ENCODE measurements at places on chromosomes 4 and X. TPM values are rescaled to one million over a fixed set of nuclear protein-coding genes. Genes with fewer than 3 reads are reported as not detected.

EVC2 gene
- 4.0 TPM for total RNA-seq

BANK1 gene
- total RNA-seq, result 11.6 TPM

FAT4 gene
- total RNA-seq, result 7.3 TPM

EDA gene
- total RNA-seq, result 3.1 TPM

ASB12 gene
- not detected for total RNA-seq

FRMPD4 gene
- total RNA-seq, result not detected

SUPT20HL1 gene
- total RNA-seq, result not detected

ATP11C gene
- 20.0 TPM for total RNA-seq

SLC26A1 gene
- 0.22 TPM for total RNA-seq

CLDN2 gene
- 1.5 TPM for total RNA-seq

DNA sequence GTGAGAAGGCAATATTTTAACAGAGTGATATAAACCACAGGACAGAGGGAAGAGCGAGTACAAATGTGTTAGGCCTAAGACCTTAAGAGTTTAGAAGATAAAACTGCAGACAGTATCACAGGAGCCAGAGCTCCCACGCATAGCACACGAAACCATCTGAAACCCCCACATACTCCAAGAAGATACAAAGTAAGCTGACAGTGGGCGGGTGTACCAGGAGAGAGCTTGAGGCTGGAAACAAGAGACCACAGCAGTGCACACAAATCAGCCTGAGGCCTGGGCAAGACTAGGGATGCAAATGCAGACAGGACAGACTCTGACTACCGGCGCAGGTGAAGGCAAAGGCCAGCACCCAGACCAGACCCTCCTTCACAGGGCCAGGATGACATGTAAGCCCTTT is 54.1 kb upstream of the ARHGAP24 start:
- DNase-seq, result no peak

DNA sequence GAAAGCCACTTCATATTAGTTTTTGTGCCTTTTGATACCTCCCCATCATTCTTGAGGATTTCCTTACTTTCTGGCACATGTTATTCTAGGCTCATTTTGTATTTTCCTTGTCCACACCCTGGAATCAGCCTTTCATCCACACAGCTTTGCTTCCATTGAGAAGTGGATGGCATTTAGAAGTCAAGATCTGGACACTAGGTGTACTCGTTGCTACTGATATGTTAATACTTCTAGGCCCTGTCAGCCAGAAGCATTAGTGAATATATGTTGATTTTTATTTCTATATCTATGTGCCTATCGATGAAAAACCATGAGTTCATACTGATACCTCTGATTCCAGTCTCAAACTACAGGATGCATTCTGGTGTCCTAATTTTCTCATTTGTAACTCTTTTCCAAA is 73.2 kb downstream of the ARHGAP24 start:
- DNase-seq, result no peak

- no peak for DNase-seq
Measured at GRCh38 chr4:100977274-100977673, 370.1 kb downstream of the PPP3CA start.

DNA sequence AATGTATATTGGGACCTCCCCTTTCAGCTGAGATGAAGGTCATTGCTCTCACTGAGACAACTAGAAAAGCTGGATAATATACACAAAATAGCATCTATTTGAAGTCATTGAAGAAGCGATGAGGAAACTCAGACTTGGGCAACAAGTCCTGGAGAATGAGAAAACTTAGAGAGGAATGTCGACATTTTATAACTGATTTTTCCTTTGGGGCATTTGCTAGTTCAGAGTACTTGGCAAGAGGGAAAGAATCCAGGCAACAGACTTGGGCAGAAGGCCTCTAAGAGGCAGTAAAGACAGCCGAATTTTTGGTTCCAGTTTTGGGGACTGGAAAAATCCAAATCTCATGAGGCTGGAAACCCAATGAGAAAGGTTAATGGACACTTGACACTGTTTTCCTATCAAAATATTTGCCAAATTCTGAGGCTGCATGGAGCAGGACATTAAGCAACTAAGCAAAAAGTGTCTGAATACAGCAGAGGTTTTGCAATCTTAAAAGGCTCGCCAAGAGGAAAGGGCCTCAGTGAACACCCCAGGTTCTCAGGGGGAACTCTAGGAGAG is 21.0 kb upstream of the ANXA5 start:
- no peak for DNase-seq

GRCh38 chr4:25694466-25694865 is 38.8 kb downstream of the SLC34A2 start:
- DNase-seq, result no peak

GRCh38 chrX:12949205-12949926 is 25.5 kb upstream of the TMSB4X start:
- DNase-seq, result no peak

DNA sequence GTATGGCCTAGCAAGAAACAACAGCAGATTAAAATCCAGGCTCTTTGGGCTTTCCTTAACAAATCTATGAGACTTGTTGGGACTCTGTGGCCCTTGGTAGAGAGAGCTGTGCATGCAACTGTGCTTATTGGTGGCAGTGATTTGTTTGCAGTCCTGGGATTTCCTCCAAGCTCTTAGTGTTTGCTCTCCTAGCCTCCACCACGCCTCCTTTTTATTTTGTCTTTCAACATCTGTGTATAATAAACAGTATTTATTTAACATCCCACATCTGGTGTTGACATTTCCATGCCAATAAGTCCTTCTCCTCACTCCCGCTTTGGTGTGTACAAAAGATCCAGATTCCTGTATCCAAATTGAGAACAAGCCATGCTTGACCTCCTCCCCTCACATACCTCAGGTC is 3.1 kb downstream of the TNMD start:
- DNase-seq, result no peak

- DNase-seq, result no peak
Measured at GRCh38 chr4:2434420-2434819, 15.7 kb downstream of the CFAP99 start.

DNA sequence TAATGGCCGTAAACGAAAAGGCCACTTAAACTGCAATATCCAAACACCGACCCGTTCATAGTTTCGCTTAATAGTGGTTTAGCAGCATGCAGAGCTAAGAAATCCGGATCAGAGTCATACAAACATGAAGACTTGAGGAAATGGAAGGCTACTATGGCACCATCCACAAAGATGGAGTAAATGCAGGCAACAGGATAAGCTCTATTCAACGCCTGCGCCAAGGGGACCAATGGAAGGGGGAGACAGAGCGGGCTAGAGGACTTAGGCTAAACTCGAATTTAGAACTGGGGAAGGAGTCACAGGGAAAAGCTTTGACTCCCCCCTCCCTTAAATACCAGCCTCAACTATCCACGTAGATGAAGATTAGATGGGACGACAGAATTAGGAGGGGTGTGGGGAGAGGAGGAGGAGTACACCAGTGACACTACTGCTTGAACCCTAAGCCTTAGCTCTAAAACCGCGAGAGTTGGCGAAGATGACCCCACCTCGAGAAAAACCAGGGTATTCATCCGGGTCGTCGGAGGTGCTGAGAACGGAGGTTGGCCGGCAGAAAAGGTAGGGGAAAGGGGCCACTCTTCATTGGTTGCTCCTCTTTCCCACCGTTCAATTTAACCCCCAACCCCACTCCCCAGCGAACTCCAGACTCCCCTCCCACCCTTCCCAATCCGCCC is 3.5 kb downstream of the HUWE1 start:
- no peak for DNase-seq

DNA sequence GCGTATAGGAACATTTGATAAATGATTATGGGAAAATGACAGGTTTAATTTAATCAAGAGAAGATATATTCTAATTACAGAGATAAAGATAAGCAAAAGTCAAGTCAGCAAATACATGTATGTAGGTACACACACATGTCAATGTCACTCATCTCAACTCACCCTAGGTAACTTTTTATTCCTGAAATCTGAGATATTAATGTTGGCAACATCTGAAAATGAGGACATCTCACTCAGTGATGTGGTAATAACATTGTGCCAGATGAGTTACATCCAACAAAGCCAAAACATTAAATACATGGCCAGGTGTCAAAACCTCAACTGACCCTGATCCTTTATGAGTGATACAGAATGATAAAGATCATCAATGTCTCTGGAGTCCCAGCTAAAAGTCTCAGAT is 363.3 kb upstream of the F9 start:
- DNase-seq, result no peak

GRCh38 chr4:11042760-11043159 is 358.2 kb upstream of the CLNK start:
- DNase-seq, result no peak

GRCh38 chr4:41598580-41598979 is 60.6 kb downstream of the LIMCH1 start:
- no peak for DNase-seq

GRCh38 chr4:170610434-170610833 is 520.7 kb upstream of the AADAT start:
- no peak for DNase-seq

GRCh38 chr4:14853176-14853943 is 148.9 kb upstream of the CPEB2 start:
- no peak for DNase-seq

DNA sequence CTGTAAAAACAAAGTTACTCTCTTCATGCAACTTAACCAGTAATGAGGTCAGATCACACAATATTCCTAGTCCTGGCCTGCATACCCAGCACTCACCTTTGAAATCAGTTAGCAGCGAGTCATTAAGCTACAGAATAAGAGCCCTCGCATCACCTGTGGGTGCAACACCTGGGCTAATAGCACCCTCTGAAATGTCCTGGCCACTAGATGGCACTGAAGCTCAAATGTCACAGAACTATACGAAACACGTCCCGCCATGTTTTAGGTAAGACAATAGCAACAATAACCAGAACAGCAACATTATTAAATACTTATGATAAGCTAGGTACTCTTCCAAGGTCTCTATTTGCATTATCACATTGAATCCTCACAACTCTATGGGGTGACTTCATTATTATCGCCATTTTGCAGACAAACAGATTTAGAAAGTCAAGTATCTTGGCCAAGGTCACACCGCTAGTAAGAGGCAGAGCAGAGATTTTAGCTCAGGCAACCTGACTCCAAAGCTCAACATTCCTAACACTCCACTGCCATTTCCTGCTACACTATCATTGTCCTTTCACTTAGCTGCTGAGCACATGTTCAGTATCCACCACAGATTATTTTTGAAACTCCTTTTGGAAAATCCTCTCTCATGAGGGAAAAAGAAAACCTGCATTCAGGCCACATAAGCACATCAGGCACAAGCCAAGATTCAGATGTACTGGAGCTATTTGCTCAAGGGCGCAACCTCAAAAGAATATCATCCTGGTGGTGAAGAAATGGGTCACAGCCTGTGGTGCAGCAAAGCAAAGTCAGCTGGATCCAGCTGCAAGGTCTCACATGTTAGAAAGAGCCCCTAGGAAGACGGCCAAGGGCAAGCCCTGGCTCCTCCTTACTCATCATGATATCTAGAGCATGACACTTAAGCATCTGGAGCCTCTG is 59.5 kb upstream of the KDR start:
- DNase-seq, result no peak

- DNase-seq, result no peak
Measured at GRCh38 chr4:186642530-186642929, 81.1 kb downstream of the FAT1 start.

DNA sequence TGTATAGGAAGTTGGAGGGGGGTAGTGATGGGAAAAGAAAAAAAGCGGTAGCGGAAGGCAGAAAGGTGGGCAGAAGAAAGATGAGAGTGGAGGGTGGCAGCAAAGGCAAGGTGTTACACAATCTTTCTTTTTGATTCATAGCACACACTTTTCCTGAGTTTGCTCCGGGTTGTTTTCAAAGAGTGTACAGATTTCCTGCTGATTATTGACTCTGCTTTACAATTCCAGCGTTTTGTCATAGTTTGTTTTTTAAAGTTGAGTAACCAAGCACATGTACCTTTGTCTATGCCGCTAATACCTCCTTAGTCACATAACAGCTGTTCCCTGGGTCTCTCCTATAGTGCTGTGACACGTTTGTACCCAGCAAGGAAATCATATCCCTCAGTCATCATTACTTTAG is 50.3 kb downstream of the AGA start:
- no peak for DNase-seq

DNA sequence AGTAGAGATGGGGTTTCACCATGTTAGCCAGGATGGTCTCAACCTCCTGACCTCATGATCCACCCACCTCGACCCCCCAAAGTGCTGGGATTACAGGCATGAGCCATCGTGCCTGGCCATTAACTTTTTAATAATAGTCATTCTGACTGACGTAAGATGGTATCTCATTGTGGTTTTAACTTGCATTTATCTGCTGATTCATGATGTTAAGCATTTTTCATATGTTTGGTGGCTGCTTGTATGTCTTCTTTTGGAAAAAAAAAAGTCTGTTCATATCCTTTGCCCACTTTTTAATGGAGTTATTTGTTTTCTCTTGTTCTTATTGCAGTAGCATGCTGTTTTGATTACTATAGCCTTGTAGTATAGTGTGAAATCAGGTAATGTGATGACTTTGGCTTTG is 45.8 kb downstream of the ANXA10 start:
- no peak for DNase-seq

DNA sequence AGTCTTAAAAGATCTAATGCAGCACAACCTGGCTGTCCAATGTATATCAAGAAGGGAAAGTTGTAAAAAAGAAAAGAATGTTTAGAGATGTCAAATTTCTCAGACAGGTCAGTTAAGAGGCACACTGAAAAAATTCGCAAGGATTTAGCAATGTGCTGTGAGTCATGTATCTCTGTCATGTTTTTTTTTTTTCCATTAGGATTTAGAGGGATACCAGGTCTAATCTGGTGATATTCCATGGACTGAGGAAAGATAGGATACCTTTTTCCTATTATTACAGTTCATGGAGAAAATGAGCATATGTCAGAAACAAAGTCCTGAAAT is 815.4 kb upstream of the PCDH10 start:
- no peak for DNase-seq

- no peak for DNase-seq
Measured at GRCh38 chr4:86653237-86653865, 59.2 kb downstream of the PTPN13 start.

DNA sequence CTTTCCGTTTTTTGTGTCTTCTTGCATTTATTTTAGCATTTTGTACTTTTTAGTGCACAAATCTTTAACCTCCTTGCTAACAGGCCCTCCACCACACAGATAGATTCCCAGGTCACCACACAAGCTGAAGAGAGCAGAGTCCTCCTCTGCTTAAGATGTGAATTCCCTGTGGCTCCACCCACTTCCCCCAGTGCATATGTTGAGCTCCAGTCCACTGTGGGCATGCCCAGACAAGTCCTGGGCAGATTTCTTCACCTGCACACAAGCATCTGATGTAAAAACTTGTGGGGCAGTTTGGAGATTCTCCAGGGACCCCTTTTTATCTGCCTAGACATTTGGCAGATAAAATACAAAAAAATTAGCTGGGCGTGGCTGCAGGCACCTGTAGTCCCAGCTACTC is 19.8 kb upstream of the PASD1 start:
- no peak for DNase-seq

GRCh38 chrX:68833855-68834331 is 5.1 kb downstream of the EFNB1 start:
- DNase-seq, result peak; percentile 39

GRCh38 chr4:185793716-185794115 is 18.3 kb downstream of the SORBS2 start:
- DNase-seq, result no peak

Data from mesenteric fat pad (tissue), 1 donor.